ENCODE measurements at places on chromosomes 3 and 15.
A peak's percentile ranks its signal among the peaks of the same experiment; 100 is the strongest.

DNA sequence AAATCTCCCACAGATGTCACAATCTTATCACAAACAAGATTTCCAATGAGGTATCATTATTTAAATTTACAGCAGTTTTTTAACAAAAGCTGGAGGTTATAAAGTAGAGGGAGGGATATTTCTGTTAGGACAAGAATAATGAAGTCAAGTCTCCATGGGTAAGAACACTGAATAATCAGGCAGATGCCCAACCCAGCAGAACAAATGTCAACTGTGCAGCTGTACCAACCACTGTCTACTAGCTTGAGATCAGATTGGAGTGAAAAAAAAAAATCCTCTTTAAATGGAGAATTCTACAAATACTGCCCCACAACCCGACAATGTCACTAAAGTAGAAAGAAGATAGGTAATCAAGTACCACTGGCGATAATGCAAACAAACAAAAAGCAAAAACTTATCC is 30.3 kb downstream of the DHX36 start:
- DNase-seq, result no peak

GRCh38 chr15:57526076-57526475 is 65.6 kb upstream of the MYZAP start:
- no peak for DNase-seq

GRCh38 chr3:50611464-50612233 is at the start of gene CISH:
TSS of gene CISH (minus strand) at chr3:50611774. CDS start at chr3:50611650, 124 bp downstream.
- peak; percentile 99 for DNase-seq

DNA sequence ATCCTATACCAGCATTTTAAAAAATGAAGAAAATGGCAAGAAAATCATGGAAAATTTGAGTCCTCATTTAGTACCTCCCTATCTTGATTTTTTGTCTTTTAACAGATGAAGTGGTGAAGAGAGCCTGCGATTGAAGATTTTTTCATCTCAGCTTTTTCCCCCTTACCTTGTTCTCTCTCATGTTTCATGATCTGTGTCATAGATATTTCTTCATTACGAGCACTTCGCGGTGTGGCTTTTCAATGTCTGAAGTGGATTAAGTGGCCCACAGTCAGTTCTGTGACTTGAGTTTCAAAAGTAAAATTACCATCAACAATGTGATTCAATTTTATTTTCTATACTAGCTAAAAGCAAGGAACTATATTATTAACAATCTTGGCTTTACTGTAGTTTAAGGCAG is 147.2 kb downstream of the FNDC3B start:
- DNase-seq, result no peak

DNA sequence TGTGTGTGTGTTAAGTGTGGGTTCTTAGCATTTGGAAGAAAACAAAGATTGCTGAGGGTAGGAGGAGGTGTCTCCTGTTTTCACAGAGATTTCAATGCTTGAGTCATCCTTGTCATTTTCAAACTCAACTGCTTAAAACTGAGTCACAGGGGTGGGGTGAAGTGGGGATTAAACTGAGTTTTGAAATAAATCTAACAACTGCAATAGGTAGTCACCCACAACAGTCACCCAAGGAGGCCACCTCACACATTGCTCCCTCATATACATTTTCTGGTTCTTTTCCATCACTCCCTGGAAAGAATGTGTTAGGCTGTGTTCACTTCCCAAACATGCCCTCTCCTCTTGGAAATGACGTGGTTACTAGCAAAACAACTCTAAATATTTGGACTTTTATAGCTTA is 187.7 kb upstream of the CMC1 start:
- peak; percentile 47 for DNase-seq

GRCh38 chr3:186847437-186847836 is 4.9 kb downstream of the ADIPOQ start:
- no peak for DNase-seq

- no peak for DNase-seq
Measured at GRCh38 chr3:32372213-32372490, 19.5 kb upstream of the CMTM7 start.

- DNase-seq, result no peak
Measured at GRCh38 chr3:123290107-123290930, 88.6 kb downstream of the SEC22A start.

GRCh38 chr3:45778761-45779201 is 17.6 kb downstream of the SLC6A20 start:
- no peak for DNase-seq

GRCh38 chr3:126442094-126442855 is 33.4 kb downstream of the ZXDC start:
- DNase-seq, result no peak

DNA sequence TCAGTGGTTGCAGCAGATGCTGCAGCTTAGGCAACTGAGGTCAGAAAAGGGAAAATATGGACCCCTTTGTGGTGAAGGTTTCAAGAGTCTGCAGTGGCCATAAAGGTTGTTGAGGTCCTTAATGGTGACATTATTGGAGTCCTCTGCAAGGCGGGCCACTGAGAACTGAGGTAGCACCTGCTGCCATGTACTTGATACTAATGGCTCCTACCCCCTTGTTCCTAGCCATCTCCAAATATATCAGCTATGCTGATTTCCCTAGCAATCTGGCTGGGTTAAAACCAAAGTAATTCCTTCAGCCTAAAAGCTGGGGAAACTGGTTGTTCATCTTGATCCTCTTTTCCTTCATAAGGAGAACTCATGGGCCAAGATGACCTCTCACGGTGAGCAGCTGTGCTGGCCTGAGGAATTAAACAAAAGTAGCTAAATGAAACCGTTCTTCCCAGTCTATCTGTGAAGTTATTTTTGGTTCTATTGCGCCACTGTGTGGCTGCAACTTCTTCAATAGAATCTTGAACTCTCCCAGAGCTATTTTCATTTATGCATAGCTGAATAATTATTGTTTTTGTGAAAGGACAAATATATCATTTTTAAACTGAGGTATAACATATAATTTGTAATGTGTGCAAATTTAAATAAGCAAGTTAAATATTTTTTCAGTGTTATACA is 76.1 kb upstream of the PLSCR4 start:
- DNase-seq, result no peak

DNA sequence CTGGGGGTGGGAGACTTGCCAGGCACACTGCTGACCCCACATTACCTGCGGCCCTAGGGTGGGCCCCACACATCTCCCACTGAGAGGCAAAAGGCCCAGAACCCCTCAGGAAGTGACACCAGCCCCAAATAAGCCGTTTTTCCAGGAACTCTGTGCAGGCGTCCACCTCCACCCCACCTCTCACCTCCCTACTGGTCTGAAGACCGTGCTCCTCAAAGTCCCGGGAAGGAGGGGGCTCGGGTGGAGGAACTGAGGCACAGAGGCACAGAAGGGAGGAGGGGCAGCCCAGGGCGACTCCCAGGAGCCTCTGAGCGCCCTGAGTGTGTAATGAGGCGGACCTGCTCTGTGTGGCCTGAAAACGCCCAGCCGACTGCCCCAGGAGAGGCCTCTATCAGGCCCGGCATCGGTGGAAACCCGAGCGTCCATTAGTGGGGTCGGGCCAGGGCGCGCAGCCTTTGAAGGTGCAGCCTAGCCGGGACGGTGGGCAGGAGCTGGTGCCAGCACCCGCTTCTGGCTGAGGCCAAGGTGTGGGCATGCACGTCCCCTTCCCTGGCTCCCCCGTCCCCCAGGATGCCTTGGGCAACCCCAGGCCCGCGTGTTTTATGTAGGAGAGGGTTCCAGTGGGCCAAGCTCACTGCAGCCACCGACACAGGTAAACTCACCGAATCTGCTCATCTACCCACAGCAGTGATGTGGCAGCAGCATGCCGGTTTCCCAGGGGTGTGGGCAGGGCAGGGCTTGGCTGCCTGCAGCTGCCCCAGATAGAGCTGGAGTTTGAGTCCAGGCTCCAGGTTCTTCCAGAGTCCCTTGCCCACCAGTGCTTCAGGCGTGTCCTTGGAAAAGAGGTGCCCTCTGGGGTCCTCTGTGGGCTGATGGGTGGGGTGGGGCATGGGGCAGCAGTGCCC is 55.8 kb downstream of the DNAJB8 start:
- no peak for DNase-seq

DNA sequence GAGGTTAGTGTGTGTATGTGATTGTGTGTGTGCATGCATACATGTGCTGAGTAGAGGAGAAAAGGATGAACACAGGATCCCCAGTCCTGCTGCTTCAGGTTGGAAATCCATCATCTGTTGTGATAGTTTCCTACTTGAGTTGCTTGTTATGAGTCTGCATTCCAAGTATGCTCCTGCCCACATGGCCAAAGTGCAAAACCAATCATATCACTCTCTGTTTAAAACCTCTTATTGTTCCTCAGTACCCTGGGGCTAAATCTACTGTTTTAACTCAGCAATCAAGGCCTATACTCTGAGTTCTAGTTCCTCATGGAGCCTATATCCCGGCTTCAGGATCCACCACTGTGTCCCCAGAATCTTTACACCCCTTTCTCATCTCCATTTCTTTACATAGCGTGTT is 139.9 kb upstream of the TLE3 start:
- no peak for DNase-seq

DNA sequence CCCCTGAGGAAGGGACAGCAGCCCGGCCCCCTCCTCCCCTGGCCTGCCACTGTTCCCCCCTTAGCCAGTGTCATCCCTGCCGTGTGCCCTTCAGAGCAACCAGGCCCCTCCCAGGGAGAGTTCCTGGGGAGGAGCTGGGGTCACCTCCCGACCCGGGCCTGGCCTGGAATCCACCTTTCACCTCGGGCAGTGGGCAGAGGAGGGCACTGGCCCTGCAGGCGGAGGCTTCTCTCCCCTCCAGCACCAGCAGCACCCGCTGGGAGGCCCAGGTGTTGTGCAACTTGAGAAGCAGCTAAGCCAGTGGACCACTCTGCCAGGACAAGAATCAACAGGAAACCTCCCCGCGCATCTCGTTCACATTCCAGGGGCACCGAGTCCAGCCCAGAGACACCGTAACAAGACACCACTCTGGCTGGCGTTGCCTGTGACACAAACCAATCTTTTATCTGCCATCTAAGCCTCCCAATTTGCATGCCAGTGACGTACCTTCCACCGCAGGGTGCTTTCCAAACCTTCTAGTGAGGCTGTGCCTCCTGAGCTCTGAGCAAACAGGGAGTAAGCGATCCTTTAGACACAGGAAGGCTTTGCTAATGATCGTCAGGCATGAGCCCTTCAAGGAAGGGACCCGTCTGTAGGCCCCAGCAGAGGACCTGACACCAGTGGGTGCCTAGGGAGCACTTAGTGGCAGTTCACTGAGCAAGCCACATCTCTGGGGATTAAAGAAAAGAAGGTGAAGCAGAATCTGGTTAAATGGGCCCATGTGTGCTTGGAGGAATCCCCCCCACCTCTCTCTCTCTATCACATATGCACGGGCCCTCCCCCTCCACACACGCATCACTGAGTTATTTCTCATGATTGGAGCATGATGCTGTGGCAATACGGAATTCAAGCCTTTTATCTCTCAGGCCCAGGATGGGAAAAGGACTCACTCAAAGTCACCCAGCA is 98.9 kb upstream of the TLE3 start:
- peak; percentile 50 for DNase-seq

DNA sequence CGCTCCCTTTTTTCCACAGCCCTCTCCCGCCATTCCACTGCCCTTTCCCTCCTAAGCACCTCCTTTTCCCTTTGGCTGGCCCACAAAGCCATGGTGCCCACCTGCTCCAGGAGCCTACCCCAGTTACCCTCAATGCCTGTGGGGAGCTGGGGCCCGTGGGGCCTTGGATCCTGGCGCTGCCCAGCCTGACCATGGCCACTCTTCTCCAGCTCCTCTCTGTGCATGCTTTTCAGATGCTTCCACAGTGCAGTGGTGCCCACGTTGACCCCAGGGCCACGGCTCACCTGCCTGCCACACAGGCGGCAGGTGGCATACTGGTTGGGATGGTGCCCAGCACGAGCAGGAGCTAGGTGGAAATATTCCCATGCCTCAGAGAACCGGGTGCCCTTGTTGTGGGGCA is 1.5 kb downstream of the ZBED2 start:
- DNase-seq, result no peak

GRCh38 chr15:57680021-57680420 is 26.5 kb upstream of the POLR2M start:
- no peak for DNase-seq

DNA sequence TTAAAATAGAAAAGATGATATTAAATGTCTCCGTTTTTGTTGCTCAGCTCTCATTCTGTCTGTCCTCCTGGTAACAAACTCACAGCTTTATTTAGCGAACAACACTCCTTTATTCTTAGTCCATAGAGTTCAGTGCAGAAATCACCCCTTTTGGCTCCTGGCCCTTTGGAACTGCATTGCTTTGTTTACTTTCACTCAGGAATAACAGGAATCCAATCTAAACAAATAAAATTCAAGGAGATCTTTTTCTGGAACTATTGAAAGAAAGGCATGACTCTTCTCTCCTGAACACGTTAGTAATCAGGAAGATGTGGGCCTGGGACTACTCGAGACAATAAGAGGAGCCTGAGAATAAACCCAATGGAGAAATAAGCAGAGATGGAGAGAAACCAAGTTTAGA is 409.2 kb downstream of the DIPK2A start:
- DNase-seq, result no peak

DNA sequence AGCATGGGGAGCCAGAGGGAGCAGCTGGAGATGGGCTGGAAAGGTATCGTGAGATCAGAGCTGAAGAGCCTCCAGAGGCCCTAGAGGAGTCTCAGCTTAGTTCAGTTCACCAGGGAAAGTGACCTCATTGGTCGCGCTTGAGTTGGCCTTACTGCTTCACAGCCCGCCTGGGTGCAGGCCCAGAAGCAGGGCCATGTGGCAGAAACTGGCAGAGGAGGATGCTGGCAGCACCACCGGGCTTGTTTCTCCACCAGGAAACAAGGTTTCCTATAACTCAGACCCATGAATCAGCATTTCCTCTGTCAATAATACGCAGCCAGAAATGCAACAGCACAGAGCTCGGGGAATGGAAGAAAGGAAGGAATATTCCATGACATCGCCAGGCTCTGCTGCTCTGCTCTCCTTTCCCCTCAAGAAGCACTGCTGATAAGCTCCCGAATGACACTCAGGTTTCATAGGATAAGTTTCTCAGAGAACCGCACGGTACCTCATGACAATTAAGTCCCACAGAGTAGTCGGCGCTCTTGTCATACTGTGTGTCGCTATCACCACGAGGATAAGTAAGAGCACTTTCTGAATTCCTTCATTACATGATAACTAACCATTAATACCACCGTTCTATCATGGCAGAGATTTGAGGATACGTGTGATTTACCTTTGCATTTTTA is 147.1 kb upstream of the LPP start:
- DNase-seq, result no peak

GRCh38 chr3:57030721-57031120 is 29.7 kb upstream of the SPATA12 start:
- no peak for DNase-seq

GRCh38 chr3:130979117-130979516 is 47.5 kb downstream of the ASTE1 start:
- no peak for DNase-seq

- no peak for DNase-seq
Measured at GRCh38 chr3:43239755-43240154, 46.6 kb upstream of the SNRK start.

GRCh38 chr3:10137178-10137577 is 4.4 kb upstream of the VHL start:
- no peak for DNase-seq

GRCh38 chr15:64163659-64164362 is 989 bp upstream of the PPIB start:
- DNase-seq, result no peak
